ENCODE measurements at places on chromosomes 13 and 19. TPM values are rescaled to one million over a fixed set of nuclear protein-coding genes. Genes with fewer than 3 reads are reported as not detected.

Gene CEACAM3
- not detected for polyA plus RNA-seq

Gene SMARCA4
- 145 TPM for polyA plus RNA-seq

Gene DAPK3
- 55.5 TPM for polyA plus RNA-seq

Gene TRIM13
- polyA plus RNA-seq, result 50.5 TPM

Gene GIPR
- 0.65 TPM for polyA plus RNA-seq

Gene FOSB
- 14.2 TPM for polyA plus RNA-seq
